Stimulated activated naive CD8-positive, alpha-beta T cell treated with anti-CD3 and anti-CD28 coated beads, Interleukin-15, Interleukin-2, amounts not matched to agents 100 U/mL and 50 U/mL, for 24 hours (primary cell): ENCODE measurements at places on chromosomes 12 and 14.

GRCh38 chr12:53866727-53867126 is 71.9 kb upstream of the HOXC13 start:
- DNase-seq, result no peak

GRCh38 chr14:100149851-100150611 is 9.4 kb downstream of the DEGS2 start:
- no peak for DNase-seq

GRCh38 chr12:76346798-76347420 is 1.3 kb downstream of the BBS10 start:
- no peak for DNase-seq

- no peak for DNase-seq
These were observed 286.3 kb downstream of the RPAP3 start for GRCh38 chr12:47419497-47419896.

- DNase-seq, result no peak
These were observed 337.3 kb upstream of the E2F7 start for GRCh38 chr12:77402716-77403115.

DNA sequence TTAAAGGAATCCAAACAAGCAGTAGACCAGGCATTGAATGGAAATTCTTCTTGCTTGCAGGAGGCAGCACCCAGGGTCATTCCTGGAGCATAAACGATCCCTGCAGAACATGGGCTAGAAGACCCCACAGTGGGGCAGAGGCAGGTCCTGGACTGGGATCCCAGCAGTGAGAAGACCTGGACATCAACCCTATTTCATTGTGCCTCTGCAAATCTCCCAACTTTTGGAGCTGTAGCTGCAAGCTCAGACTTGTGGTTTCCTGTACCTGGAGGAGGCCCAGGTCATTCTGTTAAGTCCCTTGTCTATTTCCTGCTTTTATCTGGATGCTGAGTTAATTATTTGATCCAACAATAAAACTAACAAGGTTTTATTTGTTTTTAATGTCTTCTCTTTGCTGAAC is 61.7 kb downstream of the CALM1 start:
- DNase-seq, result no peak

GRCh38 chr12:132137483-132138125 is 6.5 kb downstream of the DDX51 start:
- no peak for DNase-seq

- DNase-seq, result no peak
These were observed 239.4 kb upstream of the KRR1 start for GRCh38 chr12:75750716-75751306.

DNA sequence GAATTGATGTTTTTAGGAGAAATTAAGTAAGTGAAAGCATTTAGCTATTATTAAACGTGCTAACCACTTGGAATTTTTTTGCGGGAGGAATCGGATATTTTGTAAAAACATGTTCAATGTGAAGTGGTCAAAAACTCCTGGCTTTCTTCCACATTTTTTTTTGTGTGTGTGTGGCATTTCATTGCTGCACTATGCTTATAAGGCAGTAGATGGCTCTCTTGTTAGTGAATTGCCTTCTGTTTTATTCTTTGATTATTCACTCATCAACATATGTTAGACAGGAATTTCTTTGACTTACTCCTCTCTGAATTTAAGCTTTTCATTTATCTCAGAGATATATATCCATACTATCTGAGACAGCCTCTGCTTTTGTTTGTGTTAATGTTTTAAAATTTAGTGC is 71.3 kb downstream of the DERA start:
- DNase-seq, result no peak

DNA sequence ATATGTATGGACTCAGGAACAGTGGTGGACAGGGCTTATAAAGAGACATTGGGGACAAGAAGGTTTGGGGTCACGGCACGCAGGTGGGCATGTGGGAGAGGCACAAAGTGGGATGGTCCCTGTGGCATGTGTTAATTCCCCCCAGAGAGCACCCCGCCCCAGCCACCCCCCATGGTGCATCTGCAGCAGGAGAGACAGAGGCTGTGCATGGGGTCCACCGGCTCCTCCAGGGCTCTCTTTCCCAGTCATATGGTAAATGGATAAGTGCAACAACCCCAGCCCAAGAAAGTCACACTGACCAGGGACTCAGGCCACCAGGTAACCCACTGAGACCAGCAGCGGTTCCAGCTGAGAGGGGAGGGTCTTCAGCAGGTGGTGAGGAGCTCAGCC is 242.1 kb downstream of the BCL11B start:
- DNase-seq, result no peak

DNA sequence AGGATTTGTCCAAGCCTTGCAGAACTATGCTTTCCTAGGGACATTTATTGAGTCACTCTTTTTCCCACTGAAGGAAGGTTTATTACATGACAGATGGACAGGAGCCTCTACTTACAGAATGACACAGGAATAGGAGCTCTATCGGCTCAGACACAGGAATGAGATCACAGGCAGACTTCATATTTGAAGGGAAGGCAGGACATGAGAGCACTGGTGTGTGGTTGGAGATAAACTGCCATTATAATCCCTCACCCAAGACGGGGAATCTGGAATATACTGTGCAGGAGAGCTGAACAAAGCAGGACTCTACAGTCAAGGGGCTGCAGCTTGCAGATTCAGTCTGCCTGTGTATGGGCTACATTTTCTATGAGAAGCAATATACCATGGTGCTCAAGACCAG is 26.8 kb upstream of the IL22 start:
- DNase-seq, result no peak
